ENCODE measurements at places on chromosomes 1 and 21.

DNA sequence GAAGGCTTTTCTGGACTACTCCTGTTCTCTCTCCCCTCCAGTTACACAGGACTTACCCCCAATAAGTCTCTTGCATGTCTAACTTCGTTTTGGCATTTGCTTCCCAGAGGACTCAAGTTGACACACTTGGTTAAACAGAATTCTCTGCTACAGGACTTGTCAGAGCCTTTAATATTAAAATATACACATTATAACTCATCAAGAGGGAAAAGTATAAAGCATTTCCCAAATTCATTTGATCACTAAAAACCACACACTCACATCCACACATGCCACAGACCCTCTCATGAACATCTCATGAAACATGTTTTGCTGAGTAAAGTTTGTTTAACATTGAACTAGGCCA is 8.7 kb upstream of the CAPN2 start:
- no peak overlapping the region for H3K4me3 ChIP-seq
- peaks cover 26% of the 10 kb centered on the region for H3K4me1 ChIP-seq
- H3K27ac ChIP-seq: no peak overlapping the region

GRCh38 chr1:92356956-92357355 is 58.1 kb downstream of the RPAP2 start:
- no peaks in the 10 kb centered on the region for H3K4me1 ChIP-seq
- H3K27ac ChIP-seq: no peak overlapping the region
- no peaks in the 10 kb centered on the region for H3K27me3 ChIP-seq
- H3K4me3 ChIP-seq: no peak overlapping the region

DNA sequence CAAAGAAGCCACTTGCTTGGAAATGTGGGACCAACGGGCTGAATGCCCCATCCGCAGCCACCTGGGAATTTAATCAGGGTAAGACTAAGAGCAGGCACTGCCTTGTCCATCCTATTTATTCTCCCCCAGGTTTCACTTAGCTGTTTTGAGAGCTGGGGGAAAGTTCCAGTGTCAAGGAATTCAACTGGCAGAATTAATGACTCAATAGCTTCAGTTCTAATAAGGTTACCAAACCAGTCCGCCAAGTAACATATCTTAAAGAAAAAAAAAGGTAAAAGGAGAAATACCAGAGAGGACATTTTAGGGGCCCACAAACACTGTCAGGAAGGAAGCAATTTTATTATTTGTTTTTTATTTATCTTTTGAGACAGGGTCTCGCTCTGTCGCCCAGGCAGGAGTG is 157.6 kb upstream of the SOD1 start:
- no peak overlapping the region for H3K27ac ChIP-seq
- no peak overlapping the region for H3K4me3 ChIP-seq
- no peak for DNase-seq
- no peaks in the 10 kb centered on the region for H3K27me3 ChIP-seq
- no peaks in the 10 kb centered on the region for H3K36me3 ChIP-seq
- H3K4me1 ChIP-seq: no peaks in the 10 kb centered on the region

DNA sequence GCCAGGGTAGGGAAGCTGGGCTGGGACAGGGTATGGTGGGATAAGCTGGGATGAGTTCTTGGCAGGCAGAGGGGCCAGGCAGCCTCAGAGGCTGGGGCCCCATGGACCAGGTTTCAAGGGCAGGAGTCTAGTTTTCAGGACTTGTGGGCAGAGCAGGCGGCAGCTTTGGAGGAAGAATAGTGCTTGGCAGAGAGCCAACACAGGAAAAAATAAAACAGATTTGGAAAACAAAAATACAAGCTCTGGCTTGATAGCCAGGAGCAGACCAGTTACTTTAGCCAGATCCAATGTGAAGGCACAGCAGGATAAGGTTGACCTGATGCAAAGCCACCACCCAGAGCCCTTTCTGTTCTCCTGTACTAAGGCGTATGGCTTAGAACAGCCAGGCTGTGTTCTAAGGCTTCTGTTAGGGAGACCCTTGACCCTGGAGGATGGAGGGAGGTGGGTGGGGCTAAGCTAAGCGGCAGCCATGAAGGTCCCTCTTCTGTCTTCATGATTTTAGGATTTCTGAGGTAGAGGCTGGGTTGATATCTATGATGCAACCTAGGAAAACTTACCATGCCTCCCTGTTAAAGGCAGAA is 5.5 kb downstream of the TRAF5 start:
- H3K4me3 ChIP-seq: no peak overlapping the region
- DNase-seq: peak; percentile 18
- H3K4me1 ChIP-seq: peaks cover 14% of the 10 kb centered on the region

GRCh38 chr1:185358957-185359356 is 41.9 kb upstream of the IVNS1ABP start:
- no peak overlapping the region for H3K4me3 ChIP-seq
- H3K27me3 ChIP-seq: no peaks in the 10 kb centered on the region
- H3K4me1 ChIP-seq: no peaks in the 10 kb centered on the region
- no peak for DNase-seq
- no peak overlapping the region for H3K27ac ChIP-seq

DNA sequence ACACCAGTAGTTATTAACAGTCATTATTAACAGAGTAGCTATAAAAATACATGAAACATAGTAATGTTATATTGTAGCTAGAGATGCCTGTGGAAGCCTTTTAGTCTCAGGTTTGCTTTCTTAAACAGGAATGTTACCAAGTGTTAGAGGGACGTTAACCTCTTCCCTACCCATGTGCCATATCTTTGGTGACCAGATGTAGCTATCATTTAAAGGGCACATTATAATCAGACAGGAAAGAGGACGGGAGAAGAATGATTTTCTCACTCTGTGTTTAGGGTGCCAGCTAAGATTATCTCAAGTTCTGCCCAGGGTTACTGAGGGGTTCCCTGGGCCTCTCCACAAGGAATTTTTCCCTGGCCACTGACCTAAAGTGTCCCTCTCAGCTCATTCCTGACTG is 20.9 kb upstream of the UBL4B start:
- H3K27ac ChIP-seq: no peak overlapping the region
- H3K36me3 ChIP-seq: no peaks in the 10 kb centered on the region
- peaks cover 37% of the 10 kb centered on the region for H3K27me3 ChIP-seq
- no peak overlapping the region for H3K4me3 ChIP-seq

DNA sequence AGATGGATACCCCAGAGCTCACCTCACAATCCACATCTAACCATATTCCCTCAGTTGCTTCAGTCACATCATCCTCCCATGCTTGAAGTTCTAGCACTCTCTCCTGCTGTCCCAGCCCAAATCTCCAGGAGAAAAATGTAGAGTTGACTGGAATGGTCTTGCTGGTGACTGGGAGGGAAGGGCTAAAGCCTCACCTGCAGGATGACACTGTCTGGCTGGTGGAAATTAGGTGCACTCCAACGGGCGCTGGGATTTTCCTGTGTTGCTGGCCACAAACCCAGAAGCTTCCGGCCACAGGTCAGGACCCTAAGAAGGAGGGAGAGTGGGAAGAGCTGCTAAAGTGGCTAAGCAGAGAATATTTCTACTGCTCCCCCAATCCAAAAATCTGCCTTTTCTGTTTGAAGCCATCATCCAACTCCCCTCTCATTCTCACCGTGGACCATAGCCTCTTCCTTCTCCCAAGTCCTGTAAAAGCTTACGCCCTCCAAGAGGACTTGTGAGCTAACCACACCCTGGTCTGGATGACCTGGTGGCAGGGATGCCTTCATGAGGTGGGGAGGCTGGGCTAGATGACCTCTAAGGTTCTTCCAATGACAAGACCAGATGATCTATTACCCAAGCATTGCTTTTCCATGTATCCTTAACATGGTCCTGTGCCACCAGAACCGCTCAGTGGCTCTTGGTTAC is 37.5 kb upstream of the PPP1R15B start:
- no peak for DNase-seq
- no peak overlapping the region for H3K27ac ChIP-seq
- H3K4me3 ChIP-seq: no peak overlapping the region

DNA sequence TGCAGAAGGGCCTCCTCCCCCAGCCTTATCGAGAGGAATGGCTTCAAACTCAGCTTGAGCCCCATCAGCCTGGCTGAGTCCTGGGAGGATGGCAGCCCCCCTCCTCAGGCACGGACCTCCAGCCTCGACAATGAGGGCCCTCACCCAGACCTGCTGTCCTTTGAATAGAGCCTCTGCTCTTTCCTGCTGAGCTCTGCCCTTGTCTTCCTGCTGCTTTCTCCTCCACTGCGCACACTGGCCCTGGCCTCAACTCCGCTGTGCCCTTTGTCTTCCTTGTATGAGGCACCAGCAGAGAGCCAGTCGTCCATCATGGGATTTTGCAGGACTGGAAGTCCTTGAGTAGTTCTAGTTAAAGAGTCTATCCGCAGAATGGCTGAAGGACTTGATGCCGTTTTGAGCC is 2.0 kb downstream of the C1orf226 start:
- peaks cover 29% of the 10 kb centered on the region for H3K36me3 ChIP-seq
- H3K27ac ChIP-seq: no peak overlapping the region
- peaks cover 13% of the 10 kb centered on the region for H3K4me1 ChIP-seq
- H3K27me3 ChIP-seq: no peaks in the 10 kb centered on the region

Data from spinal cord (tissue), 10 donors.